ENCODE measurements at places on chromosomes 2 and 18.

- no peak for DNase-seq
Observed at GRCh38 chr18:6885992-6886796, 156.7 kb downstream of the ARHGAP28 start.

DNA sequence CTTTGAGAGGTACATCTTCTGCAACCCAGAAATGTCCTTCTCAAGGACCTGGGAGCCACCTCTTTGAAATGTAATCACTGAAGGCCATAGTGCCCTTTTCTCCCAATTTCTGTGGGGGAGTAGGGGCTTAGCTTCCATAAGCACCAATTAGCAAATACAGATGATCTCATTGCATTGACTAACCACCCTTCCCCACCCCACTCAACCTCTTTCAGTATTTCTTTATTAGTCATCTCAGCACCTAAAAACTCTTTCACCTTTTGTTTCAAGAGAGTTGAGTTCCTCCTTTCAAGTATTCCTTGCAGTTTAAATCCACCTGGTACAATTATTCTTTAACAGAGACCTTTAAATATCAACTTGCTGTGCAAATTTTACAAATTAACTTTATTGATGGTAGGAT, 1011.8 kb upstream of the CDH2 start:
- DNase-seq: no peak

GRCh38 chr18:59877361-59877760, 22.4 kb upstream of the PMAIP1 start:
- DNase-seq: no peak

DNA sequence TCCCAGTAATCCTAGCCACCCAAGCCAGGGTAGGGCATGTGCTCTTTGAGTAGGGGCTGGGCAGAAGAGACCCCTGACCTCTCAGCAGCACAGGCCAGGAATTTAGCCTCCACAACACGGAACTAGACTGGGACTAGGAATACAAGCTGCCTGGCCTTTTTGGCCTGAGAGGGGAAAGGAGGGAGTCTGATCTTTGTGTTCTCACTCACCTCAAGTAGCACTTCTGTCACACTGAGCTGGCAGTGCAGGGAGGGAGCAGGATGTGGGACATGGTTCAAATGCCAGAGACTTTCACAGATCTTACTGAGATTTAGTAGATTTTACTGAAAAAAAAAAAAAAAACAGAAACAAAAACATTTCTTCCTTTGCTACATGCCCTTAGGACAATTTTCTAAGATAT, 395.2 kb downstream of the CMPK2 start:
- no peak for DNase-seq

DNA sequence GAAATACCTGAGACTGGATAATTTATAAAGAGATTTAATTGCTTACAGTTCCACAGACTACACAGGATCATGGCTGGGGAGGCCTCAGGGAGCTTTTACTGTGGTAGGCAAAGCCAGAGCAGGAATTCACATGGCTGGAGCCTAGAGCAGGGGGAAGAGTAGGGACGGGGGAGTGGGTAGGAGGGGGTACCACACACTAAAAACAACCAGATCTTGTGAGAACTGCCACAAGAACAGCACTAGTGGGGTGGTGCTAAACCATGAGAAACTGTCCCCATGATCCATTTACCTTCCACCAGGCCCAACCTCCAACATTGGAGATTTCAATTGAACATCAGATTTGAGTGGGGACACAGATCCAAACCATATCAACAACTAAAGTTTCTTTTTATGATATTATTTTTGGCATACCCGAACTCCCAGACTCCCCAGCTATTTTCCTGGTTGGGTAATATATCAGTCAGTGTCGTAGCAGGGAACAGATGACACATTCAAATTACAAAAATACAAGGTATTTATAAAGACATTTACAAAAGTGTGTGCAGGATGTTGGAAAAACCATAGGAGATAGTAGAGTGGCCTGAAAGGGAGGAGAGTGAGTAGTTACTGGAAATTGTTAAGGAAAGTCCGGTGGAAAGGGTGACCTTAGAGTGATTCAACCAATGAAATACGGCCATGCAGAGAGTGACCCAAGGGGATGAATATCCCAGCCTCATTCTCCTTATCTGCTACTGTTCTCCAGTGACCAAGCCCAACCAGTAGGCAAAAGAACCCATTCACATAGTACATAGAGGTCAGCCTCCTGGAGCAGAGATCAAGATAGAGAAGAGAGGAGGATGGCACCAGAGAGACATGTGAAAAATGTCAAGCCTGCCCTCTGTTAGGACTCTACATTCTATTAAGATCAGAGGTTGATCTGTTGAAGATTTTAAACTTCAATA, 8.8 kb downstream of the RPL37A start:
- no peak for DNase-seq

GRCh38 chr18:75157851-75158250, 51.1 kb downstream of the PTGR3 start:
- no peak for DNase-seq

DNA sequence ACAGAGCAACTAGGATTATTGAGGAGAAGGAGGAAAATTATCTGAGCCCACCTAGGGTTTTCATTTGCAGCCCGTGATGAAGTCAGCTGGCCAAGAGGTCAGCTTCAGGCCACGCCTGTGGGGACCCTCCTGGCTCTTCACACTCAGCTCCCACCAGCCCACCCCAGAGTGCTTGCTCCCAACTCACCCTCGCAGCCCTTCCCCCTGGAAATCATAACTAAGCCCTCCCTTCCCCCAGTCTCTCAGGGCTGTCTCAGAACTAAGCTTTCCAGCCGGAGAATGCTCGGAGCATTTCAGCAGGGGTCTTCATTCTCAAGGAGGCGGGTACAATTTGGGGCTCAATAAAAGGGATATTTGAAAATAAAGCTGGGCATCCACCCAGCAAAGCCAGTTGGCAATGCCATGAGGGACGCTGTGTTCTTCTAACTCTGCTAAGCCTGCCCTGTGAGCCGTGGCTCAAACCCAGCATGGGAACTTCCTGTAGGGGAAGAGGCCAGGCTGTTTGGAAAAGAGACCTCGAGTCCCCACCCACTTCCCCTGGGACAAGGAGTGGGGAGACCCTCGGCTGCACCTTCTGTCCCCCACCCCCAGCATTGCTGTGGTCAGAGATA, 194.9 kb downstream of the CTIF start:
- no peak for DNase-seq

Data from CD4-positive, CD25-positive, alpha-beta regulatory T cell (primary cell).